Muscle of back (tissue), 13 donors: ENCODE measurements at places on chromosomes 1 and 21. TPM values are rescaled to one million over a fixed set of nuclear protein-coding genes. Genes with fewer than 3 reads are reported as not detected.

- no peak for DNase-seq
Measured at GRCh38 chr1:18752409-18752808, 107.1 kb downstream of the TAS1R2 start.

- no peak for DNase-seq
Measured at GRCh38 chr1:151819976-151820623, 11.5 kb downstream of the RORC start.

DNA sequence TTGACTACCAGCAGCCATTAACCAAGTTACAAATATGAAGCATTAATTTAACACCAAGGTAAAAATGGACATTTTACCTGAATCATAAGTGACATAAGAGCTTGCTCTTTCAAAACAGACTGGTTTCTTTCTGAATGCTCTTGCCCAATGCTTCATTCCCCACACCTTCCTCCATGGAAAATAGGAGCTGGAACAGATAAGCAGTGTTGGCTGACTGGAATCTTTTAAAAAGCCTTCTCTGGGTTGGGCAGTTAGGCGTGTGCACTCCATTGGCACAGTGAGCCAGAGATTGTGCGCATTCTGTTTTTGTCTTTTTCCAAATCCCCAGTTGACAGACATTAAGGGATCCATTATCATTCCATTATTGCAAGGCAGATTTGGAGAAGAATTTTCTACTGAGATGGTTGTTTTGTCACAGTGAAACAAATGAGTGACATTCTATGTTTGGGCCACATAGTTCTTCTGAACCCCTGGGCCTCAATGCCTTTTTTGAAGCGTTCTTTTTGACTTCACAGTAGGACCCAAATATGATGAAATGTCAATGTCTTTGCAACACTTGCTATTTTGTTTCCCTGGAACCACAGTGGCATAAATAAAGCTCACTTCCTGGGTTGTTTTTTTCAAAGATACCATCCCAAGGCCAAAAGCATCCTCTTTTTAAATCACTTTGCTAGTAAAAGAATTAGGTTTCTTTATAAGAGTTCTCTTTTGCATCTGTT, 32.3 kb downstream of the LRRC8B start:
- no peak for DNase-seq

DNA sequence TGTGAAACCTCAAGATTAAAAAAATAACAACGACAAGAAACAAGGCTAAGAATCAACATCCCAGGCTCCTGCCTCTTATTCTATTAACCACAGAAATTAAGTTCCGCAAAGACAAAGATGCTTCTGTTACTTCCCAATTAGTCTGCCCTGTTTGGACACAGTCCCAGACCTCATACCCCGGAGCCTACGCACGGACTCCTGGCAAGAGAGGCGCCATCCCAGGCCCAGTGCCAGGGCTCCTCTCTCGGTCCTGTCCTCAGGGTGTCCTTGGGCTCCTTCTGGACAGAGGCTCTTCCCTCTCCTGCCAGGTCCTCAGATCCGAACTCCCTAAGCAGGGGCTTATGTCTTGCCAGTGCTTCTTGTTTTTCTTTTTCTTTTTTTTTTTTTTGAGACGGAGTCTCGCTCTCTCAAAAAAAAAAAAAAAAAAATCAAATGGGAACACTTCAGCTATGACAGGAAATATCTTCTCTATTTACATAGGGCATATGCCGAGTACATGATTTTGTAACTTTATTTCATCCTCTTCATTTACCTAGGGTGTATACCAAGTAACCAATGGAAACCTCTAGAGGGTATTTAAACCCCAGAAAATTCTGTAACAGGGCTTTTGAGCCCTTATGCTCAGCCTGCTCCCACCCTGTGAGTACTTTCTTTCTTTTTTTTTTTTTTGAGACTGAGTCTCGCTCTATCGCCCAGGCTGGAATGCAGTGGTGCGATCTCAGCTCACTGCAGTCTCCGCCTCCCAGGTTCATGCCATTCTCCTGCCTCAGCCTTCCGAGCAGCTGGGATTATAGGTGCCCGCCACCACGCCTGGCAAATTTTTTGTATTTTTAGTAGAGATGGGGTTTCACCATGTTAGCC, 11.7 kb upstream of the ENO1 start:
- DNase-seq = peak; percentile 87

- DNase-seq = no peak
Measured at GRCh38 chr1:79543394-79543793, 536.9 kb upstream of the ADGRL4 start.

- no peak for DNase-seq
Measured at GRCh38 chr1:19654886-19655717, 9.6 kb upstream of the HTR6 start.

GRCh38 chr1:66262208-66262963, 271.6 kb upstream of the SGIP1 start:
- DNase-seq = no peak

- DNase-seq = no peak
Measured at GRCh38 chr1:170765279-170765678, 101.3 kb downstream of the PRRX1 start.

GRCh38 chr1:152086760-152087159, 2.1 kb downstream of the TCHHL1 start:
- no peak for DNase-seq

- no peak for DNase-seq
Measured at GRCh38 chr21:25583370-25584130, 23.7 kb downstream of the MRPL39 start.

DNA sequence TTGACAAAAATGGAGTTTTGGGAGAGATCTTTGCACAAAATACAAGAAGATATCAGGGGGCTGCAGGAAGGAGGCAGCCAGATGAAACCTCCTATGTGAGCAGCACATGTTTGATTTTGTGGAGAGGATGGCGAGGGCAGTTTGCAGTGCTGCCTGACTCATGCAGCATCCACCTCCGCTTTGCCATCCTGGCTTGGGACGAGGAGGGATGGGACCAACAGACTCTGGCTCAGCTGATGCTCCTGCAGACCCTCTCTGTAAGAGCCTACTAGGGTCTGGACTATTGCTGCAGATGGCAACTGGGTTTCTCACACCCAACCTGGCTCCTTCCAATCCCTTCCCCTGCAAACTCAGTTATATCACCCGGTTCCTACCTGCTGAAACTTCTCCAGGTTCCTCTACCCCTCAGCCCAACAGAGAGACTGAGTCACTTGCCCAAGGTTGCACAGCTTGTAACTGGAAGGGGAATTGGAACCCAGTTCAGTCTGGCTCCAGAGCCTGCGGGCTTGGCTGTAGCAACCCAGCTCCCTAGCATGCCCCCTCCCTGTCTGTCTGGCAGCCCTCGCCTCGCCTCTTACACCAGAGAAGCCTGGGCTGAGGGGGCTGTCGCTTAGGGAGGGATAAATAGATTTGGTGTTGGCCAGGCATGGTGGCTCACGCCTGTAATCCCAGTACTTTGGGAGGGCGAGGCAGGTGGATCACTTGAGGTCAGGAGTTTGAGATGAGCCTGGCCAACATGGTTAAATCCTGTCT, 205.8 kb downstream of the PTPRU start:
- DNase-seq = no peak

GRCh38 chr1:228036701-228037231, 30.0 kb downstream of the WNT3A start:
- no peak for DNase-seq

DNA sequence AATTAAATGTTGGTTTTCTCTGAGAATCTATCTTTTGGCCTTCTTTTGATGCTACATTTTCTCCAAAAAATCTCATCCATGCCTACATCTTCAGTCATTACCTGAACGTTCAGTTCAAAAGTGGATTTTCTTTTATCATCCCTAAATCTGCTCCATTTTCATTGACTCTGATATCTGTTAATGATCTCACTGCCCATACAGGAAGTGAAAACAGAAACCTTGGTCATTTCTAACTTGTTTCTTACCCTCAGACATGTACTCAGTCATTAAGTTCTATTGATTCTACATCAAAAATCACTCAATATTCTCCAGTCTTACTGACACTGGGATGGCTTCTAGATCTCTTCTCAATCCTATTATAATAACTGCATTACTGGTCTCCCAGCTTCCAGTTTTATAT, 22.7 kb downstream of the PRKACB start:
- no peak for DNase-seq

FAM151A gene
- 1.4 TPM for polyA plus RNA-seq

DCDC2B gene
- 0.31 TPM for polyA plus RNA-seq

PRAMEF15 gene
- polyA plus RNA-seq = not detected

CFAP74 gene
- polyA plus RNA-seq = 0.16 TPM

ANKRD35 gene
- 2.2 TPM for polyA plus RNA-seq

CFHR3 gene
- polyA plus RNA-seq = 2.8 TPM

CADM3 gene
- 0.73 TPM for polyA plus RNA-seq

NTMT2 gene
- polyA plus RNA-seq = 0.58 TPM

EDARADD gene
- 0.20 TPM for polyA plus RNA-seq

FAM72D gene
- not detected for polyA plus RNA-seq

SELENBP1 gene
- polyA plus RNA-seq = 49.4 TPM

CELA2A gene
- polyA plus RNA-seq = not detected
